GM23338 (cell line): ENCODE measurements at places on chromosomes 4 and X. TPM values are rescaled to one million over a fixed set of nuclear protein-coding genes. Genes with fewer than 3 reads are reported as not detected.

- no peak for DNase-seq
Observed at GRCh38 chr4:25977397-25978170, 63.6 kb downstream of the SMIM20 start.

GRCh38 chr4:173556398-173557131 lies 26.5 kb upstream of the HAND2 start:
- peak; percentile 36 for DNase-seq

- DNase-seq: no peak
Observed at GRCh38 chrX:2878563-2878962, 49.8 kb downstream of the GYG2 start.

GRCh38 chr4:123443401-123444289 lies 47.0 kb downstream of the SPRY1 start:
- DNase-seq: peak; percentile 32

- no peak for DNase-seq
Observed at GRCh38 chr4:101321481-101322042, 25.8 kb downstream of the PPP3CA start.

DNA sequence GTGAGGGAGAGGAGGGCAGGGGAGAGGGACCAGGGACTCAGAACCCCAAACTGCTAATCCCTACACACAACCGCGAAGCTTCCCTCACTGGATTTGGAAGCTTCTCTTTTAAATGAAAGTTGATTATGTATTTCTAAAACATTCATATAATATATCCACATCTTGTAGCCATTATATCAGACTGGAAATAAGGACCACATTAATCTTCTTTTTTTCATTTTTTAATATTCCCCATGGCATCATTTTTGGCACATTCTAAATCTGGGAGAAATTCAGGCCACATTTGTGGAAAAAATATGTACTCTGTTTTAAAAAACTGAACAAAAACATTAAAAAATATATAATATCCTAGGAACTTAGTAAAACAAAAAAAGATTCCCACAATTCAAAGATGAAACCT lies 97.8 kb downstream of the AFAP1 start:
- DNase-seq: no peak

GRCh38 chr4:108126806-108127205 lies 41.9 kb downstream of the LEF1 start:
- no peak for DNase-seq

- DNase-seq: no peak
Observed at GRCh38 chr4:114015444-114015899, 36.0 kb upstream of the ARSJ start.

DNA sequence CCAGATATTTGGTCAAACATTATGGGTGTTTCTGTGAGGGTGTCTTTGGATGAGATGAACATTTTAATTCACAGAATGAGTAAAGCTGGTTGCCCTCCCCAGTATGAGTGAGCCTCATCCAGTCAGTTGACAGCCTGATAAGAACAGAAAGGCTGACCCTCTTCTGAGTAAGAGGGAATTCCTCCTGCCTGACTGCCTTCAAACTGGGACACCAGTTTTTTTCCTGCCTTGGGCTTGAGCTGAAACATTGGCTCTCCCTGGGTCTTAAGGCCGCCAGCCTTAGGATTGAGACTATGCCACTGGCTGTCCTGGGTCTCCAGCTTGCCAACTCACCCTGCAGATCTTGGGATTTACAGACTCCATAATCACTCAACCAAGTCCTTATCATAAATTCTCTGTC lies 14.5 kb upstream of the MAML3 start:
- peak; percentile 31 for DNase-seq

GRCh38 chr4:3644849-3645627 lies 112.8 kb upstream of the LRPAP1 start:
- no peak for DNase-seq

DNA sequence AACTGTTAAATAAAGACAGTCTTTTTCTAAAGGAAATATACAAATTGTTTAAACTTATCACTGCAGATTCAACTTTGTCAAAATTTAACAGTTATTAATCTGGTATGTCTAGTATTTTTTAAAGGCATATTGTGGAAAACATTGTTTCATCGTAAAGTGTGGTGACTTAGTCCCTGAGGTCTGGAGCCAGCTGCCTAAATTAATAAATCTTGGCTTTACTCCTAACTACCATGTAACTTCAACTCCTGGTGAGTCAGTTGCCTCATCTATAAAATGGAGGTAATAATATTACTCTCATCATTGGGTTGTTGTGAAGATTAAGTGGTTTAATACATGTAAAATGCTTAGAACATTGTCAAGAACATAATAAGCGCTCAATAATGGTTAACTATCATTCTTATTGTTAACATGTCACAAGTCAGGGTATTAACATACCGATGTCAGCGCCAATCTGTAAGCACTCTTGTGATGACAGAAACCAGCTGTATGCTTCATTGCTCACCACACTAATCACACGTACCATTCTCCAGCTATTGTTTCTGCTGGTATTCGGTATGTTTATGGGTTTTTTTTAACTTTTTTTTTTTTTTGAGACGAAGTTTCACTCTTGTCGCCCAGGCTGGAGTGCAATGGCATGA lies 14.1 kb upstream of the SMIM43 start:
- no peak for DNase-seq

- no peak for DNase-seq
Observed at GRCh38 chrX:54980334-54980733, 13.7 kb downstream of the PFKFB1 start.

DNA sequence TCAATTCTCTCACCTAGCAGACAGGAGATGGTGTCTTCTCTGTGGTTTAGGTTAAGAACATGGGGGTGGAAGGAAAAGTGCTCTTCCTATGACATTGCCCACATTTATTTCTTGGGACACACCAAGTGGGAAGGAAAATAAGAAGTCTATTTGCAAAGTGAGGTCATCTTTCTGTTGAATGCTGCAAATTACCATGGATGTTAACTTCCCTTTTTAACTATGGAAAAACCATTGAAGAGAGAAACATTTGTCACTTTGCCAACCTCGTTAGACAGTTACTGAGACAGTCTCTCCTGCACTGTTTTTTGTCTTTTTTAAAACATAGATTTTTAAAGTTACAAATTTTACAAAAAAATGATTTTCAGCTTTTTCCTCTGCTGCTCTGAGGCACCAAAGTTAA lies 72.8 kb upstream of the BEND4 start:
- DNase-seq: no peak

- no peak for DNase-seq
Observed at GRCh38 chr4:134043266-134043665, 158.3 kb downstream of the PABPC4L start.

DNA sequence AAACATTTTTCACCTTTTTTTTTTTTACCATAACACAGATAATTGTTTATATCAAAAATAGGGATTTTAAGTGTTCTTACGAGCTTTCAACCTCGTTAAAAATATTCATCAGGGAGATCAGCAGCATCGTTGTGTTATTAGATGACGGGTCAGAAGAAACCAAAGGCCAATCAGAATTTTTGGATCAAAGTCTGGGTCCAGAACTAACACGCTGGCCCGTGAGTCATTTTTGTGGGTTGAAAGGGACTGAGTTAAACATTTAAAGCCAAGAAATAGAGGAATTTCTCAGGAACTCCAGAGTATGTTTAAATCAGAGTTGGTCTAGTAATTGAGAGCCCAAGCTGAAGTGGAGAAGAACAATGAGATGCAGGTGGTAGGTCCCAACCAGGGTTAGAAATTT lies 170.8 kb downstream of the TLL1 start:
- DNase-seq: no peak

GRCh38 chr4:82696117-82696860 lies 102.3 kb downstream of the SCD5 start:
- no peak for DNase-seq

GRCh38 chr4:22634541-22635181 lies 58.1 kb upstream of the GBA3 start:
- DNase-seq: no peak

DNA sequence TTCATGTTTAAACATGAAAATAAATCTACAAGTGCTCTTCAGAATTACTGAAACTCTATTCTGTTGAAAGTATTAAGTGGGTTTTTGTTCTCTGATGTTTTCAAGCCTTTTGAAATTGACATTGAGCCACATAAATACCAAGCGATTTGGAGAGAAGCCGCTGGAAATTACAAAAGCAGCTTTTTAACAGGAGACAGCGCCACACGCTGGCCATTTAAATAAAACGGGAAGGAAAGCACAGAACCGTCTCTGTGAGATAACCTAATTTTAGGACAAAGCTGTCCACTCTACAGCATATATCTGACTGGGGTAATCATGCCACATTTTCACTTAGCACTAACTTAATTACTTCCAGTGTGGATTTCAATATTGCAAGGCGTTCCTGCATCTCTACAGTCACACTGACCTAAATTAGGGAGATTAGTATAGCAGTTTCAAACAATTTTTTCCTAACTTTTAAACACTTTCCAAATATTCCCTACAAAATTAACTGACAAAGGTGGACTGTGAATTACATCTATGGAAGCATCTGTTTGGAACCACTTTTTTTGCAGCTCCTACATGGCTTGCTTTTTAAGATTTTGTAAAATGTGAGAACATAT lies 6.8 kb upstream of the ANOS1 start:
- DNase-seq: peak; percentile 72

- no peak for DNase-seq
Observed at GRCh38 chrX:64805683-64806082, 170.6 kb downstream of the ZC4H2 start.

- no peak for DNase-seq
Observed at GRCh38 chr4:26819478-26820095, 41.1 kb upstream of the STIM2 start.

Gene CXorf49
- total RNA-seq: not detected in 2 replicates

Gene COL4A5
- 25.7 and 48.1 TPM in 2 replicates for total RNA-seq

Gene HDAC6
- 49.8 and 61.2 TPM in 2 replicates for total RNA-seq

Gene CPZ
- 37.3 and 43.1 TPM in 2 replicates for total RNA-seq

Gene VEGFC
- 1.0 and 1.1 TPM in 2 replicates for total RNA-seq

Gene DRD5
- total RNA-seq: 0.24 and 0.43 TPM in 2 replicates

Gene GRPEL1
- 27.4 and 27.6 TPM in 2 replicates for total RNA-seq

Gene AMER1
- total RNA-seq: 10.6 and 10.9 TPM in 2 replicates

Gene SHISA3
- total RNA-seq: 4.4 and 6.6 TPM in 2 replicates

Gene PDLIM3
- total RNA-seq: 18.0 and 19.5 TPM in 2 replicates

Gene CLDN2
- not detected in 2 replicates for total RNA-seq

Gene WAS
- total RNA-seq: 0.12 and 0.56 TPM in 2 replicates
